Stimulated activated CD8-positive, alpha-beta memory T cell treated with anti-CD3 and anti-CD28 coated beads, Interleukin-15, amount 100 ng/mL, for 24 hours (primary cell): ENCODE measurements at places on chromosomes 5 and 9.
A peak's percentile ranks its signal among the peaks of the same experiment; 100 is the strongest.

GRCh38 chr5:133564921-133565565 lies 47.3 kb downstream of the FSTL4 start:
- DNase-seq: no peak

DNA sequence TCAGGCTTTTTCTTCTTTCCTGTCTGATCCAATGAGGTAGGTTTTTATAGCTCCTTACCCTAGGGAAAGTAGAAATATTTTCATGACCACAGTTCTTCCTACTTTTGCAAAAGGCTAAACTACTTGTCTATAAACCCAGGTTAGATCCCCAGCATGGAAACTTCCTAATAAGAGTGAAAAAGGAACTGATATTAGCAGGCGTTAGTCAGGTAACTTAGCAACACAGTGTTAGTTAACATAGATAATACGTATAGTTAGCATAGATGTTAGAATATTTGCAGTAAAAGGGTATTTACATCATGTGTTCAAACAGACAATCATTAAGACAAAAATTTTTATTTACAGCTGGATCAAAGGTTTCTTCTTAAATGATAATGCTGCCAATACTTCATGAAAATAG lies 162.9 kb upstream of the DAB2 start:
- no peak for DNase-seq

DNA sequence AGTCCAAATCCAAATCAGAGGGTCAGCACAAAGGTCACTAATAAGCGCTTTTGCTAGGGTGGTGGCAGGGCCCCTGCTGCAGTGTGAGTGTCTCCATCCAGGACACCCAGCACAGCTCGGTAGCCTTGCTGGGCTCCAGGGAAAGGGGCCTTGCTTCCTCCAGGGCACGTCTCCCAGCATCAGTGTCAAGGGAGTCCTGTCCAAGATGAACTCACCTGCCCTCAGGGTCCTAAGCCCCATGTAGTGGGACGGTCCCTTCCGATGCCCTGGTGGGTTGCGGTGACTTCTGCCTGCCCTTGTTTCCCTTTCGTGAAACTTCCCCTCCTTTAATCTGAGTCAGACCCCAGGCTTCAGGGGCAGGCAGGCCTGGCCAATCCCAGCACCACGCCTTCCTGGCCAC lies 101.7 kb downstream of the ZNF354C start:
- DNase-seq: no peak

GRCh38 chr5:134466241-134467069 lies 54.8 kb upstream of the CDKN2AIPNL start:
- no peak for DNase-seq

DNA sequence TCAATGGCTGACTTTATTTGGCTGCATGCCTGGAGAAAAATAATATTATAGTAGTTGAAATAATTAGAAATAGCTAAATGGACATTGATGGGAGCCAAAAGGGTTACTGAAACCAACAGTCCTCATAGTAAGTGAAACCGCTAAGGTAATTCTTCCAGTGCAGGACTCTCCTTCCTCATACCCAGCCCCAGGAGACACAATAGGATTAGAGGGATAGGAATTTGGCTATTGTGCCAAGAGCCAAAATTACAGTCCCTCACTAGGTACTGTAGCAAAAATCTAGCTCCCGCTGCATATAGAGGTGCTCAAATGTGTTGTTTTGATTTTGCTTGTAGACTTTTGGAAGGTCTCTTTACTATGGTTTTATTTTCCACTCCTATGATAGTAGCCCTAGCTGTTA lies 20.2 kb downstream of the GLDC start:
- no peak for DNase-seq

GRCh38 chr5:10685115-10685521 lies 75.9 kb downstream of the DAP start:
- DNase-seq: no peak

GRCh38 chr5:111892949-111893348 lies 136.0 kb upstream of the NREP start:
- DNase-seq: no peak

DNA sequence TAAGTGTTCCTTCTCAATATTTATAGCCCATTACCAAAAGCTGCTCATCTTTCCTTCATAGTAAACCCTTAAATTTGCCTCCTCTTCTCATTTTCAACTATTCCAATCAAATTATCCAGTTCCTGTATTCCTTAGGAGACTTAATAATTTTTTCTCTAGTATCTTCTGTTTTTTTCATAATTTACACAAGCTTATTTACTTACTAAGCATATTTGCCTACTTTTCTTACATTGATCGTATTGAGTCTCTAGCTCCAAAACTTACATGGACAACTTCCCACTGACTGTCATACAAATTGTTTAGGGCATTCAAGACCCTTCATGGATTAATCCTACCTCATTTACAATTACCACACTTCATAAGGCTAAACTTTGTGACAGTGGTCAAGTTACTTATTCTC lies 3.6 kb downstream of the CERT1 start:
- no peak for DNase-seq

GRCh38 chr5:773517-774264 lies 10.8 kb downstream of the ZDHHC11B start:
- DNase-seq: no peak

- no peak for DNase-seq
These were observed 79.7 kb upstream of the ASTN2 start for GRCh38 chr9:117494401-117495090.

DNA sequence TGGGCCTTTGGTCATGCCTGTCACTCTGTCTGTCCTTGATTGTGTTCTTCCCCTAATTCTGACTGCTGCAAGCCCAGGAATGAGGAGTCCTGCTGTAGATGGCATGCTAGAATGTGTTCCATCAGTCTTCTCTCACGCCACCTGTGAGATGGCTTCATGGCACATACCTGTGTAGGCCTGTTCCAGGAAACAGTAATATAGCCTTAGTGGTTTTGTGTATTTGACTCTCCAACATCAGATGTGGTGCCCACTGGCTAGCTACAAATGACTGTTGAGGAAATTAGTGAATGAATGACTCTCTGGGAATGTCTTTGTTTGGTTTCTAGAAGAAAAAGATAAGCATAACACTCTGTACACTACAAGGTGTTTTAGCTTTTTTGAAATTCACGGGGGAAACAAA lies 367.5 kb downstream of the KDM4C start:
- no peak for DNase-seq

DNA sequence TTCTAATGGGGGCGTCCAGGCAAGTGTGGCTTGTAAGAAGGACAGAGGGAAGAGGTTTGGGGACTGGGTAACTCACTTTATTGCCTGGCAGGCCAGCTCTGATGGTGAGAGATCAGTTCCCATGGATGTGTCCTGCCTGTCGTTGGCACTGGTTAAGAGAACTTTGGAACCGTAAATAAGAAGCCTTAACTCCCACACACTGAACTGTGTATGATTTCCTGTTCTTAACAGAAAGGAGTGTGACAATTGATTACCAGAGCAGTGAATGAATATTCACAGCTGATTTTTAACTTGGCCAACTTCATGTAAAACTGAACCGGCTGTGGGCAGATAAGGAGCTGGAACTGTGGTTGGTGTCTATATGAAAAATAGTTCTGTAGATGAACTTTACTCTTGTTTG lies 63.2 kb downstream of the MEGF10 start:
- DNase-seq: no peak

DNA sequence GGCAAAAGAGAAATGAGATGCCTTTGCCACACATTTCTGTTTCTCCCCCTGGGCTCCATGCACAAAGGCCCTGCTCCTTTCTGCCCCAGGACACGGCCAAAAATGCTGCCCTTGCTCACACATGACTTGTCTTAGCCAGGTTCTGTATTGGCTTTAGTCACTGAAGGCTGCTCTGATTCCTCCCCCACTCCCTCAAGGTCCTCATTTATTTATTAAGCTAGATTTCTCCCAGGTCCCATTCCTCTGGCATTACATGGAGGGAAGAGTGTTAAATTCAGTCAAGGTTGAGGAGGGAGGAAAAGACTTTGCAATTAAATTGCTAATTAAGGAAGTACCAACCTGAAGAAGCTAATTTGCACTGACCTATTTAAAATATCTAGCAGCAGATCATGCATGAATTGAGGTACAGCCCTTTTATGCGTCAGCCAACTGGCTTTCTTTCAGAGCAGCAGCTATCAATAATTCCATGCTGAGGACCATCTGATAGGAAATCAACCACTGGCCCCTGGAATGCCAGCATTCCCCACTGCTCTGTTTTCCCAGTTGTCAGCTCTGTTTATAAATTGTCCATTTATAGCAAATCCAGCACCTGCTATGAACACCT lies 81.2 kb upstream of the MAP3K1 start:
- no peak for DNase-seq

- DNase-seq: peak; percentile 58
These were observed 27.5 kb downstream of the SPARC start for GRCh38 chr5:151659001-151659754.

- DNase-seq: no peak
These were observed 151.5 kb downstream of the SLC12A2 start for GRCh38 chr5:128234928-128235641.

GRCh38 chr5:162474239-162474638 lies 406.7 kb downstream of the GABRG2 start:
- no peak for DNase-seq

DNA sequence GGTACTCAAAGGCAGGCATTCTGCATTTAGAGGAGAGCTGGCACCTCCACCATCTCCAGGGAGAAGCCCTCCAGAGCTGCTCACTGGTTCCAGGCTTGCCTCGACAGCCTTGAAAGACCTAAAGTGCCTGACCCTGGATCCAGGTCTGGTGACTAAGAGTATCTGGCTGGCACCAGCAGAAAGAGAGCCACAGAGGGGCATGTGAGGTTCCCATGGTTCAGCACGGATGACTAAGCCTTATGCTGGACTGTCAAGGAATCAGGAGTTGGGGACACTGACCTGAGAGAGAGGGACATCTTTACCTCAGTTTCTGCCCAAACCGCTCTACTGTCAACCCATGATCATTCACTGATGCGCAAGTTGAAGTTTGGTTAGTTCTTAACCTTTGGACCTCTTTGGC lies 3.0 kb downstream of the ACTL7A start:
- no peak for DNase-seq

DNA sequence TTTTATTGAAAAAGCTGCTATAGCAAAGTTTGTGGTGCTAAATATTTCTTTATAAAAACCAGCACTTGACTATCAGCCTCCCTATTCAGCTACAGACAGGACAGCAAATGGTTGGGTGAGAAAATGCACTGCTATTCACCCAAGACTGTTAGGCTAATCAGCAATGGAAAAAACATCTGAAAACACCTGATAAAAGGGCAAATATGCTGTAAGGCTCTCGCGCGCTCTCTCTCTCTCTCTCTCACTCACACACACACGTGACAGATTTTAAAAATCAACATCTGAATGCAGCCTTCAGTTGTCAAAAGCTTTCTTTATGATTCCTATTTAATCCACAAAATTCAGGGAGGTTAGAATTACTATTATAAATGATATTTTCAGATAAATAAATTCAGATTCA lies 80.2 kb downstream of the HTR4 start:
- DNase-seq: no peak

DNA sequence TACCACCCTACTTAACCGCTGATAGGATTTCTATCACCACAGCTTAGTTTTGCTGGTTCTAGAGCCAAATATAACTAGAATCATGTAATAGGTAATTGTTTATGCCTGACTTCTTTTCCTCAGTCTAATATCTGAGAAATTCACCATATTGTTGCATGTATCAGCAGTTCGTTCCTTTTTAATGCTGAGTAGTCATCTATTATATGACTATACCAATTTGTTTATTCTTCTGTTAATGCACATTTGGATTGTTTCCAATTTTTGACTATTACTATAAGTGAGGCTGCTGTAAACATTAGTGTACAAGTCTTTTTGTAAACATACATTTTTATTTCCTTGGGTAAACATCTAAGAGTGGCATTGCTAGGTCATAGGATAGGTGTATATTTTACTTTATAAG lies 25.9 kb downstream of the CSNK1G3 start:
- DNase-seq: no peak

DNA sequence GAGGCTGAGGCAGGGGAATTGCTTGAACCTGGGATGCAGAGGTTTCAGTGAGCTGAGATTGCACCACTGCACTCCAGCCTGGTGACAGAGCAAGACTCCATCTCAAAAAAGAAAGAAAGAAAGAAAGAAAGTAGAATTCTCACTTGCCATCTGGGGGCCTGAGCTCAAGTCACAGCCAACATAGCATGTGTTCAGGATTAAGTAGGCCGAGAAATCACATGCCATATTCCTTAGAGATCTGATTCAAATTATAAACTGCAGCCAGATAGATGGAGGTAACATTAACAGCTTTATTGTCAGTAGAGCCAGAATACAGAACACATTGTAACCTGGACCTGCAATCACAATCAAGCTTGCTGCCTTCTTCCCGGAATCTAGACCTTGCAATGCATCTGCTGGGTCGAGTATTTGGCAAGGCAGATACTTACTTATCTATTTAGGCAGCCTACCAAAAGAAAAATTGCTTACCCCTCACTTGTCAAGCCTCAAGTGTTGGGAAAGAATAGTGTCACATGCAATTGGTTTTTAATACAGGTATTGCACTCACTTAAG lies 173.7 kb downstream of the CPLANE1 start:
- DNase-seq: no peak

- DNase-seq: no peak
These were observed 181.8 kb downstream of the ASTN2 start for GRCh38 chr9:117233016-117233415.

GRCh38 chr5:65121880-65122436 lies 353.2 kb downstream of the CWC27 start:
- DNase-seq: no peak

GRCh38 chr5:115751176-115751575 lies 65.3 kb downstream of the CDO1 start:
- DNase-seq: no peak

- DNase-seq: no peak
These were observed 32.0 kb downstream of the SAR1B start for GRCh38 chr5:134600600-134600999.

GRCh38 chr9:130088051-130088450 lies 34.3 kb downstream of the GPR107 start:
- DNase-seq: no peak

GRCh38 chr5:6087576-6087975 lies 290.8 kb downstream of the MED10 start:
- no peak for DNase-seq

GRCh38 chr5:107388141-107388861 lies 282.4 kb downstream of the EFNA5 start:
- DNase-seq: no peak

GRCh38 chr5:59698207-59699178 lies 195.0 kb downstream of the PDE4D start:
- no peak for DNase-seq

- DNase-seq: no peak
These were observed 194.6 kb downstream of the CETN3 start for GRCh38 chr5:90214991-90215390.

DNA sequence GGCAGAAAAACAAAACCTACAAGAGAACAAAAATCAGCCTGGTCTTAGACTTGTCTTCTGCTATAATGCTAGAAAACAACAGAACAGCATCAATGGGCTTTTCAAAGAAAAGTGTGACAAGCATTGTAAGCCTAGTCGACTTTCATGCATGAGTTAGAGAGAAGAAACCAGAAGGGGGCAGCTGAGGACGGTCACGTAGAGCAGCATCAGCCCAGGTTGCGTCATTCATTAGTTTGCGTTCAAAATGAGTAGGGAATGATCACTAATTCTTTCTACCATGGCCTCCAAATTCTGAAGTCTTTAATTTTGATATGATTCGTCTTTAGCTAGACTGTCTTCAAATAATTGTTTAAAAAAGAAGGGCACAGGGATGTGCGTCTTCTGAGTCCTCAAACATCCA lies 4.7 kb upstream of the ISCA1 start:
- no peak for DNase-seq
